Amniotic stem cell (primary cell): ENCODE measurements at places on chromosomes 1 and 21.

DNA sequence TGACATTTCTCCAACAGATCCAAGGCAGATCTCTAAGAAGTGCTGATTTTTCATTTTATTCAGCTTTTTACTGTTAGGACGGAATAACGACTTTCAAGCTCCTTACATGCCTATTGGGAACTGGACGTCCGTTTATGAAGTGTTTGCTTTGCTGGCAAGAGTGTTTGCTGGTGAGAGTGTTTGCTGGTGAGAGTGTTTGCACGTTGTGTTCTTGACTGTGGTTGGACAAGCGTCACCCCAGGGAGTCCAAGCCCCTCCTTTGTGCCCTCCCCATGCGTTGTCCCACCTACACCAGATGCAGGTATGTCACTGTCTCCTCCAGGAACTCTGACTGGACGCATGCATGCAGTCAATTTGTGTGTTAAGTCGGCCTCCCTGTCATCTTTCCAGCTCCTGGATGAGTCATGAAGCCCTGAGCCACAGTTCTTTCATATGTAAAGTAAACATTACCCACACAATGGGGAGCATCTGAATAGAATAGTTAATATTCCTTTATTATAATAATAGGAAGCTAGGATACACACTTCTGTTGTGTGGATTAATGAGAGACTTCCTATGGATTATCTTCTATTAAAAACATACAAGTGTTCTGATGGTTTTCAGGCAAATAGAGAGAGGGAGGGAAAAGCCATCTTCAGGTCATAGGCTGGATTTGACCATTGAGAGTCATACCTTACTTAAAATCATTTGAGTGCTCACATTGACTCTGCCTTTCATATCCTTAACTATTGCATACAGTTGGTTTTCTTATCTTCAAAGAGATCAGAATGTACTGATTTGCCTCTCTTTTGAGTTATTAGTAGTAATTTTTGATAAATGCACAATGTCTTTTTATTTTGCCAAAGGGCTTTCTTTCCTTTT lies 119.2 kb downstream of the GALNT2 start:
- DNase-seq: peak; percentile 41

DNA sequence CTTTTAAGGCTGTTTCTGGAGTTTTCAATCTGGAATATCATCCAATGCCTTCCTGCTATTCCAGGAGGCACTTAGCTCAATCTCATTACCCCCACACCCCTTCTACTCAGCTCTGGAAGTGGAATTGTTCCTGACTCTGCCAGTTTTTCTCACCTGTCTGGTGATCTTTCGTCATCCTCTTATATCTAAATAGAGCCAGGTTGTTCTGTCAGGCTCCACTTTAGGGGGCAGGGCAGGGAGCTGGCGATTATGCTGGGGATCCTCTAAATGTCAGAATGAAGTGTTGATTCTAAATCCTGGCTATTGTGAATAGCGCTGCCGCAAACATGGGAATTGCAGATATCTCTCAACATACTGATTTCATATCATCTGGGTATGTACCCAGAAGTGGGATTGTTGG lies 63.6 kb upstream of the ETV3 start:
- DNase-seq: no peak

- DNase-seq: no peak
These were observed 55.4 kb upstream of the IFFO2 start for GRCh38 chr1:19011845-19012231.

- DNase-seq: no peak
These were observed 5.6 kb downstream of the LYPLAL1 start for GRCh38 chr1:219179293-219179692.

DNA sequence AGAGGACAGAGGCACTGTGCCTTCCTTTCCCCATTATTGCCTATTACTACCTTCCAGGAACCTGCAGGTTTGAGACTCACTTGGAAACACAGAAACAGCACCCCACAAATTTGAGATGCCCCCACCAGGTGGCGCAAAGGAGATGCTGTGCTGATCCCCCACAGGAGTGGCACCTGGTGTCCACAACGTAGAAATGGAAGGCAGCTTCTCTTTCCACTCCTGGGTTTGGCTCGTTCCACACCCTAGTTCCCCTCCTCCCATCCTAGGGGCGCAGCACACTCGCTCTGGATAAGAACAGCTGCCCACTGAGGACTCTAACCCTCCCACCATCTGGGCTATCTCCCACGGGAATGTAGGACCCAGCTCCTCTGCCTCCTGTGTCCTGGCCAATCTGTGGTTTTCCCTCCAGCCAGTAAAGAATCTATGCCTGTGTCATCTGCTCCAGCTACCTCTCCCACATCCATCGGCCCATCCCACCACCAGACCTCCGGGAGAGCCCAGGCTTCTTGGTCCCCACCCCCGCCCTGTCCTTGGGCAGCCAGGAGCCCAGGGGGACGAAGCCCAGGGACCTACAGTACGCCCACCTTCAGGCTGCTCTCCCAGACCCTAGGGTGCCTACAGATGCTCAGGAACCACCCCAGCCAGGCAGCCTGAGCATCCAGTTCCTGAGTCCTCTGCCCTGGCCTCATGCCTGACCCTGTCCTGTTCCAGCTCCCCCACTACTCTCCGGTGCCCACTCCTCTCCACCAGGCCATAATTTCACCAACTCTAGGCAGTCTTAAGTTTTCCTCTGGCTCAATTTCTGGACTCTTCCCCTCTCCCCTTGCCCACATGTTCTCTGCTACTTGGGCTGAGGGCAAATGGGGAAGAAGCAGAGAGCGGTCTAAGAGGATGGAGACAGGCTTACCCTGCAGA lies 549 bp downstream of the THBS3 start:
- DNase-seq: peak; percentile 71

GRCh38 chr1:167573035-167573434 lies 19.5 kb upstream of the CREG1 start:
- DNase-seq: no peak

GRCh38 chr21:15788847-15789523 lies 59.2 kb downstream of the USP25 start:
- no peak for DNase-seq

DNA sequence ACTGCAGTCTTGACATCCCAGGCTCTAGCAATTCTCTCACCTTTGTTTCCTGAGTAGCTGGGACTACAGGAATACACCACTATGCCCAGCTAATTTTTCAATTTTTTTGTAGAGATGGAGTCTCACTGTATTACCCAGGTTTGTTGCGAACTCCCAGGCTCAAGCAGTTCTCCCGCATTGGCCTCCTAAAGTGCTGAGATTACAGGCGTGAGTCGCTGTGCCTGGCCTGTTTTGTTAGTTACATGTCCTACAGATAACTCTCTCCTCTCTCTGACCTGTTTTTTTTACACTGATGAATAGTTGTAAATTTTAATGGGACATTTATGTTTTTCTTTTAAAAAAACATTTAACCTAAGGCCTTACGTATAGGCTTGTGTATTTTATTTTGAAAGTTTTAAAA lies 19.8 kb downstream of the PTBP2 start:
- no peak for DNase-seq
